ENCODE measurements at places on chromosomes 4 and X.

DNA sequence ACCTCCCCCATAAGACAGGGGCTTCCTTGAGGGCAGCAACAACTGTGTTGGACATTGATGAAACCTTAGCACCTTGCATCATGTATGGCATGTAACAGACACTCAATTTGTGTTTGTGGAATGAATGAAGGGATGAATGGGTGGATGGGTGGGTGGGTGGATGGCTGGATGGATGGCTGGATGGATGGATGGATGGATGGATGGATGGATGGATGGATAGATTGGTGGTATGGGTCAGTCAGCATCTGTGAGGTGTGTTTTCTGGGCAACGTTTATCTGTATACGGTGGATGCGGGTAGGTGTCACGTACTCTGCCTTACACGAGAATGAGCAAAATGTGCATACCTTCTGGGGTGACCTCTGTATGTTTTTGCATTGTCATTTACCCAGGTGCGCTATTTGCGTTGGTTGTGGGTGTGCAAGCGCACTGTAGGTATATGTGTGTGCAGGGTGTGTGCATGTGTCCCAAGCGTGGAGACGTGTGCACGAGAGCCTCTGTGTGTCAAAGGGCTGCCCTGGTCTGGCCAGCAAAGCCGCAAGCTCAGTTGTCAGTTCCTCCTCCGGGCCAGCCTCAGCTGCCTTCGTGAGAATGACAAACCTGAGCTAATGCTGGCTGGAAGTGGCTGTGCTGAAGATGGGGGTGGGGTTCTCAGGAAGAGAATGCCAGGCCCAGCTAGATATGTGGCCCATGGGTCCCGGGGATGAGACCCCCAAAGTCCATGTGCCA lies 26.5 kb downstream of the ELF4 start:
- no peak for DNase-seq

- DNase-seq, result peak; percentile 99
Measured at GRCh38 chr4:144355811-144356757, 215.6 kb upstream of the GYPA start.

DNA sequence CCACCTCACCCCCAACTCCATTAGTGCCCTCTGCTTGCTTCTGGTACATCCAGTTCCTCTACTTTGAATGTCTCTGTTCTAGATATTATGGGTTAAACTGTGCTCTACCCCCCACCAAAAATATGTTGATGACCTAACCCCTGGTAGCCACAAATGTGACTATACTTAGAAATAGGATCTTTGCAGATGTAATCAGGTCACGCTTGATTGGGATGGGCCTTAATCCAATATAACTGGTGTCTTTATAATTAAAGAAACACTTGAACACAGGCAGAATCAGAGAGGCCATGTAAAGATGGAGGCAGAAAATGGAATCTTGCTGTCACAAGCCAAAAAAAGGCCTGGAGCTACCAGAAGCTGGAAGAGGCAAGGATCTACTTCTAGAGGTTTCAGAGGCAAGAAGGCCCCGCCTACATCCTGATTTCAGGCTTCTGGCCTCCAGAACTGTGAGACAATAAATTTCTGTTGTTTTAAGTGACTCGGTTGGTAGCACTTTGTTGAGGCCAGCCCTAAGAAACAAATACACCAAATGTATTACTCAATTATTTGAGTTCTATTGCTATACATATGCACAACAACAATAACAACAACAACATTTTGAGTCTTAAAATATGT lies 220.0 kb downstream of the PPP3CA start:
- DNase-seq, result no peak

DNA sequence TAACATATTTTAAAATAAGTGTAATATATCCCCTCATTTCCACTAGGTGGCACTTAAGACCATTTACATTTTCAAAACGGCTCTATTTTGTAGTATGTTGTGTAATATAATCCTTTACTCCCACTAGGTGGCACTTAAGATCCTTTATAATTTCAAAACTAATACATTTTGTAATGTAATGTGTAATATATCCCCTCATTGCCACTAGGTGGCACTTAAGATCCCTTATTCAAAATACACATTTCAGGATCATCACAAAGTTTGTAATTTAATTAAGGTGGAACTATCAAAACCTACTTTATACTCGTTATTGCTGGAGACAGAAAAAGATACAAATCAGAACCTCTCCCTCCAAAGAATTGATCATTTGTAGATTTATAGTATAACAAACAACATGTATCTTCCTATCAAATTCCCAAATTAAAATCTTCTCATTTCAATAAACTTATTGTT lies 132.5 kb downstream of the ARHGAP6 start:
- peak; percentile 82 for DNase-seq

DNA sequence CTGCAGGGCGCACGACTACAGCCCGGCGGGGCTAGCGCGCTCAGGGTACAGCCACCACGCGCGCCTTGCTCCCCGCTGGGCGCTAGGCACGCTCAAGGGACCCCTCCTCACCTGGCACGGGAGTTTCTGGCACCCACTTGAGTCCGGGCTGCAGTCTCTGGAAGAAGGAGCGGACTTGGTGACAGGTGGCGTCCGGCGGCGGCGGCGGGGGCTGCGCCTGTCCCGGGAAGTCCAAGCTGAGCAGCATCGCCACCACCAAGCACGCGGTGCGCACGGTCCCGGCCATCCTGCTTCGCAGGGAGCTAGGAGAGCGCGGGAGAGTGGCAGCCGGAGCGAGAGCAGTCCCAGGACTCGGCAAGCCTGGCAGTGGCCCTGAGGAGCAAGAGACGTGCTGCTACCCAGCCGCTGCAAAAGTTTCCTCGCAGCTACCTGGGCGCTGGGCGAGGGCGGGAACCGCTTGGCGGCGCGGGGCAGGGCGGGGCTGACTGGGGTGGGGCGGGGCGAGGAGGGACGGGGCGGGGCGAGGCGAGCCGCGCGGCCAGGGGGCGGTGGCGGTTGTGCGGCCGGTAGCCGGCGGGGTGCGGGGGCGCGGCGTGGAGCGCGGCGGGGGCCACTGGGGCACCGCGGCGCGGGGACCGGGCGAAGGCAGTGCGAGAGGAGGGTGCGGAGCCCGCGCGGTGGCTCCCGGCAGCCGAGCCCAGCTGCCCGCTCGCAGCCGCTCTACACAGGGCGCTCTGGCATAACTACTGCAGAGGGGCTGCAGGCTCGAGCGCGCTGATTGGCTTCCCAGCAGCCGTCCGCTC lies at the start of gene GPC3:
GPC3 (minus strand) TSS at position 431 of the 803 bp plus-strand sequence.
- DNase-seq, result peak; percentile 20

DNA sequence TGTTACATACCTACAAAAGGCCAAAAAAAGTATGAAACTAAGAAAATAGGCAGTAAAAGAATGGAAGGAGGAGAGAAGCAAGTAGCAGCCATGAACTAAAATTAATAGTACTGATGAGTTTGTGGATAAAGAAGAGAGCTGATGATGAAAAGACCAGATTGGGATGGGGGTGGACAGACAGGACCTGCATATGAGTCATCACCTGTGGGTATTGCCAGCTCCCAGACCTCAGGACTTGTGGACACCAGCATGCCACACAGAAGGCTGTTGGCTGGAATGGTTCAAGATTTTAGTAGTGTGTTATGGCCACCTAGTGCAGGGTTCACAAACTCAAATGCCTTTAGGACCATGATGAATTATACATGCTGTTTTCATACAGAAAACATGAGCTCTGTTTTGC lies 58.9 kb downstream of the ARX start:
- DNase-seq, result peak; percentile 3

DNA sequence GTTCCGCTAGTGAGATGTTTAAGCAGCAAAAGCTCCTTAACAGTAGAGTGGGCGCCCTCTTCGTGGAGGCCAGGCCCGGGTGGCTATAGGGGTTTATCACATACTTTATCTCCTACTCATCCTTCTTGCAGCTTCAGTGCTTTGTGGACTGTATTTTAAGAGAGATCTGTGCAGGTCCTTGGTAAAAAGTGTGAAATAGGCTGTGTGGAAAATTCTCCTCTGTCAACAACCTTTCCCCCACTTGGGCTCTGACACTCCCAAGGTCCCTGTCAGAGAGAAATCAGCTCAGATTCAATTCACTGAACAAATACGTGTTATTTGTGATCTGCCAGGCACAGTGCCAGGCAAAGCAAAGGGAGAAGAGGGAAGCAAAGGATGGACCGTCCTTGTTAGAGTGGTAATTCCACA lies 214.3 kb upstream of the PPARGC1A start:
- peak; percentile 59 for DNase-seq
